ENCODE measurements at places on chromosomes 3 and 15.

DNA sequence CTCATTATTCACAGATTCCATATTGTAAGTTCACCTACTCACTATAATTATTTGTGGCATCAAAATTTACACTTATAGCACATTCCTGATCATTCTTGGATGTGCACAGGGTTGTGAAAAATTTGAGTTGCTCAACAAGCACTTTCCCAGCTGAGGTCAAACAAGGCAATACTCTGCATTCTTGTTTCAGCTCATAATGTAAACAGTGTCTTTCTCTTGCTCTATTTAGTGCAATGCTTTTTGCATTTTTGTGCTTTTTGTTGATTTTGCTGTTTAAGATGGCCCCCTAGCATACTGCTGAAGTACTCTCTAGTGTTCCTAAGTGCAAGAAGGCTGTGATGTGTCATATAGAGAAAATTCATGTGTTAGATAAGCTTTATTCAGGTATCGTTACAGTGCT is 66.7 kb upstream of the TNIK start:
- DNase-seq = no peak

GRCh38 chr15:75067123-75067830 is 43.9 kb downstream of the PPCDC start:
- no peak for DNase-seq

DNA sequence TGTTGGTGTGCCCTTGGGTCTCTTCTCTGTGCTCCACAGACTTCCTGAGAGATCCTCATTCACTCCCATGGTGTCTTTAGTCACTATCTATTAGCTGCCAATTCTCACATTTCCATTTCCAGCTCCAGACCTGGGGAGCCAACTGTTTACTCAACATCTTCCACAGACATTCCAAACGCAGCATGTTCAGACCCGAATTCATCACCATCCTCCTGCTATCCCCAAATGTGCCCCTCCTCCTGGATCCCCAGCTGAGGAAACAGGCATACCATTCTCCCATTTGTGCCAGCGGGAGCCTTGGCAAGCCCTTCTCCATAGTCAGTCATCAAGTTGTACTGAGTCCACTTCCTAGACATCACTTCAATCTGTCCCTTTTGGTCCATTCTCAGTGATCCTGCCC is 67.1 kb downstream of the TAMM41 start:
- no peak for DNase-seq

GRCh38 chr3:158792709-158793108 is 9.1 kb upstream of the MFSD1 start:
- DNase-seq = no peak

- no peak for DNase-seq
These were observed 15.7 kb downstream of the VPS18 start for GRCh38 chr15:40909662-40910630.

GRCh38 chr3:131174752-131175151 is 148.1 kb downstream of the NEK11 start:
- no peak for DNase-seq

DNA sequence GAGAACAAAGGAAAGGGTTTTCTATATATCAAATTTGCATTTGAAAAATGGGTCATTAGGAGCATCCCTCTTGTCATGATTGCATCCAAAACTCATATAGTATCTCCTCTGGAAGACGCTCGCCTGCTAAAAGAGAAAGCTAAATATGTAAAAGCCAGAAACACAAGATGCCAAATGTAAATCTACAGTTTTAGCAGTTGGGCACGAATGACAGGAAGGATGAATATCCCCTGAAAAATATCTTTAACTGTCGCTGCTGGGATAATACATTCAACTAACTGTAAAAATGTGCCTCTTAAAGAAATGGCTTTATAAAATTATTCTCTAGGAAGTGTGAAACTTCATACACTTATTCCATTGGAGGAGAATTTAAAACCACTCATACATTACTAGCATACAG is 101.7 kb downstream of the DCLK3 start:
- no peak for DNase-seq

- DNase-seq = no peak
These were observed 93.7 kb downstream of the NEK10 start for GRCh38 chr3:27275441-27275990.

Measured in amygdala (tissue), 56 donors.